ENCODE measurements at places on chromosomes 5 and 9.
A peak's percentile ranks its signal among the peaks of the same experiment; 100 is the strongest.

DNA sequence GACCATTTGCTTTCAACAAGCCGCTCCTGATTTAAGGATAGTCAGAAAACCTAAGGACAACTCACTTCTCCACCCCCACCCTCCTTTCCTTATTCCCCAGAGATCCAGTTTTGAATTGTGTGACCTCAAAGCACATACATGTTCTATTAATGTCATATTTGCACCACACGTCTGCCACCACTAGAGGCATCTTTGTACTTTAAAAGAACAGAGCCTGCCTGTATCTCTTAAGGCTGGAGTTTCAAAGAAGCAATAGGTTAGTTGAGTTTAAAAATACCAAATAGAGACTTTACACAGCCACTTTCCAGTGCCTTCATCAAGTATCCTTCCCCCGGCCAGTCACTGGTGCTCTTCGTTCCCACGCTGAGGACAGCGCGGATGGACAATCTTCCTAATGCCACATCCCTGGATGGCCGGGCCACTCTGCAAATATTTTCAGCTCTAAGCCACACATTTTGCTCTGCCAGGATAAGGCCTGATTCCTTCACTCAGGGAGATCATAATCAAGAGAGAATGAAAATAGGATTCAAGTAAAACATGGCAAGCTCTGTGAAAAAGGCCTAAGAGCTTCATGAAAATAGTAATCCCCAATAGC is 146.3 kb downstream of the SNCAIP start:
- no peak for DNase-seq

- no peak for DNase-seq
Observed at GRCh38 chr5:154709368-154710305, 45.5 kb upstream of the LARP1 start.

DNA sequence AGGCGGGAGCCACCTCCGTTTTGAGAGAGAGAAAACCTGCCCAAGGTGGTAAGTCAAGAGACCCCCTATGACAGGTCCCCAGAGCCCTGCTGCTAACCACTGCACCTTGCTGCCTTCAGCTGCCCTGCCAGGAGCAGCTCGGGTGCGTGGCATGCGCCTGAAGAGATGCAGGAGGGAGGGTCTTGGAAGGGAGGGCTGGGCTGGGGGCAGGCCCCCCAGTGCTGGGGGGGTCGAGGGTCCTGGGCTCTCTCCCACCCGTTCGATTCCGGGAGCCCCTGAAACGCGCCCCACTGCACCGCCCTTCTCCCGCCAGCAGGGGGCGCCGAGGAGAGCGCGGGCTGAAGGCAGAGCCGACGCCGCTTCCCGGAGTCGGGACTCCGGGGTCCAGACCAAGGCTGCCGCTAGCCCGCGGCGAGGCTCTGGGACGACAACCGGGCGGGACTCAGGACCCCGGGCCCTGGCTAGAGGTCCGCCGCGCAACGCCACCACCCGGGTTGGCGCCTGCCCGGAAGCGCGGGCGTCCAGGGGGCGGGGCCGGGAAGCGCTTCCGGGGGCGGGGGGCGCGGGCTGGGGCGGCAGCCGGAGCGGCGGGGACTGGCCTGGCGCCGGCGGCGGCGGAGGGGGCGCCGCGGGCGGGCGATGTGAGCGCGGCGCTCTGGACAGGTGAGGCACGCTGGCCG is at the start of gene ZBTB34:
Gene ZBTB34, plus strand, starts transcription at position 563 of the 680 bp plus-strand sequence. CDS start 18,761 bp downstream, outside the sequence.
- DNase-seq: peak; percentile 76

GRCh38 chr9:2055203-2055658 is 40.1 kb downstream of the SMARCA2 start:
- DNase-seq: no peak

GRCh38 chr5:172548311-172548731 is 92.7 kb upstream of the NEURL1B start:
- peak; percentile 6 for DNase-seq

GRCh38 chr9:95373069-95373681 is 55.7 kb upstream of the FANCC start:
- DNase-seq: no peak

DNA sequence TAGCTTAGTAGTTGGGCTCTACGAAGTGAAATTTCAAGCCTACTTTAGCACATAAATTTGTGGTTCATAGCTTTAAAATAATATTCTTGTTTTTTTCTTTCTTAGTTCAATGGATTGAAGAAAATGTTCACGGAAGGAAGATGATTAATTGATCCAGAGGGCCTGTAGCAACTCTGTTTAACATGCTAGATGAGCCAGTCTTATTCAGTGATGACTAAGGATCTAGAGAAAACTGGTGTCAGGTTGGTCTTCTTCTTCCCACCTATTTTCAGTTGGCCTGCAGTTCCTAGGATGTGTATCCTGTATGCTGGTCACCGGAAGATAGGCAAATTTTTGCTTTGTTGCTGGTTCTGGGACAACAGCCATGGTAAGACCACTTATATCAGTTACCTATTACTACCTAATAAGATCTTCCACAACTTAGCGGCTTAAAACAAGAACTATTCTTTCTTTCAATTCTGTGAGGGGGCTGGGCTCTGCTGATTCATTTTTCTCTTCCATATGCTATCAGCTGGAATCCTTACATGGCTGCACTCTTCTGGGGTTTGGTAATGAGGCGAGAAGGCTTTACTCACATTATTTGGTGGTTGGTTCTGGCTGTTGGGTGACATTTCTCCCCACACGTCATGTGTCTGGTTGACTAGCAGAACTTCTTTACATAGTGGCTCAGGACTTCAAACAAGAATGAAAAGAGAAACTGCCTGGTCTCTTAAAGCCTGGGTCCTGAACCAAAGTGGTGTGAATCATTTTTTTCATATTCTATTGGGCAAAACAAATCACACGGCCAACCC is 182.7 kb upstream of the ACTBL2 start:
- no peak for DNase-seq

- DNase-seq: no peak
Observed at GRCh38 chr5:151058891-151059489, 21.8 kb downstream of the TNIP1 start.

DNA sequence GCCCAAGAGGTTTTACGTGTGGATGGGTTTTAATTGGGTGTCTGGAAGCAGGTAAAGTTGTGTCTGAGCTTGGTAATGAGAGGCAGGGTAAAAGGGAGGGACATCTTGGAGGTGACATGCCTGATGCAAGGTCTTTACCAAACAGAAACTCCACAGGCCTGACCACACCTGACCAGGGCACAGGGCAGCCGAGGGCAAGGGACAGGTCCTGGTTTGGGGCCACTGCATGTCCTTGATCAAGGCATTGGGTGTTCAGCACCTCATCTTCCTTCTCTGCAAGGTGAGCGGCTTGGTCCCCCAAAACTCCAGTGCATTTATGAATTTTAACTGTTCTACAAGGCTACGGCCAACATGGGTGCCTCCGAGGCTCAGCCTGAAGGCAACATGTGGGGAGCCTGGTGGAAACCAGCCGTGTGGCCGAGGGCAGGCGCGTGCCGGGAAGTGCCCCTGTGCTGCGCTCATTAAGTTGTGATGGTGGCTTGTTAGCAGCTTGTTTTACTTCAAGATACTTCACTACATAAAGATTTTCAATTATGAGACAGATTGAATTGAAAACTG is 30.7 kb upstream of the LPCAT1 start:
- no peak for DNase-seq

DNA sequence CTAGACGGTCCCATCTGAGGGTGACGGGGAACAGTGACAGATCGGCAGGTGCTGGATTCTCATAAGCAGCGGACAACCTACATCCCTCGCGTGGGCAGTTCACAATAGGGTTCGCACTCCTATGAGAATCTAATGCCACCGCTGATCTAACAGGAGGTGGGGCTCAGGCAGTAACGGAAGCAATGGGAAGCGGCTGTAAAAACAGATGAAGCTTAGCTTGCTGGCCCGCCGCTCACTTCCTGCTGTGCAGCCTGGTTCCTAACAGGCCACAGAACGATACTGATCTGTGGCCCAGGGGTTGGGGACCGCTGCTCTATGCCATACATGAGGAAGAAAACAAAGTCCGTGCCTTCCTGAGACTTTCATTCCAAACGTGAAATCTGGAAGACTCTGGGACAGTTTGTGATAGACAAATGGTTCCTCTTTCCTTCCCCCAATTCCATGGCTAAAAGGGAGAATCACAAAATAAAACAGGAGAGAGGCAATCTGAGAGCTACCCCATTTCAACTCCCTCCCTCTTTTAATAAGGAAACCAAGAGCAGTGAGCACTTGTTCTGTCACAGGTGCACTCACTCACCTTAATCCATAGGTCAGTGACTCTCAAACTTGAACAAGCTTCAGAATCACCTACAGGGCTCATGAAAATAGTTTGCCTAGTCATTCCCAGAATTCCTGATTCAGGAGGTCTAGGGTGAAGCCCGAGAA is 12.1 kb downstream of the PDCL start:
- DNase-seq: no peak

DNA sequence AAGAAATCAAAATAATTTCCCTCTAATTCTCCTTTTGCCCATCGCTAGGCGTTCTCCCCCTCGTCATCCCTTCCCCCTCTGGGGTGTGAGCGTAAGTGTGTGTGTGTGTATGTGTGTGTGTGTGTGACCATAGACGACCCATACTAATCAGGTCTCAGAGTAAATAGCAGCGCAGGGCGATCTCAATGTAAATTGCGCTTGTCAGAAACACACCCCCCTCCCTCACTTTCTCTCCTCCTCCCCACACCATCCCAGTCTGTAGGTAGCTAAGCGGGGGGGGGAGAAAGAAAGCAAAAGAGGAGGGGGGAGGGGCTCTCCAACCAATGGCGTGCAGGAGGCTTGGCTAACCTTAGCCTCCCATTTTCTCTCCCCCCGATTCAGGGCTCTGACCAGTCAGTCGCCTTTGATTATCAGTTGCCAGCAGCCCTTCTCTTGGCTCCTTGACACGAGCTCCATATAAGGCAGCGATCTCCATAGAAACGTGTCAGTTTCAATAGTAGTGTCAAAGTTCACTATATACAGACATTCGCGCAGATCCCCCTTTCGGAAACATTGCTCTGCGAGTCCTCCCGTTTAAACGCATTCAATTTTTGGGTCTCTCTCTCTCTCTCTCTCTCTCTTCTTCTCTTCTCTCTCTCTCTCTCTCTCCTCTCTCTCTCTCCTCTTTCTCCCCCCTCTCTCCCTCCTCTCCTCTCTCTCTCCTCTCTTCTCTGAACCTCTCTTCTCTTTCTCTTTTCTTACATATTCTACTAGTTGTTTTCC is at the start of gene NR2F1:
Gene NR2F1, plus strand, starts transcription at position 546 of the 762 bp plus-strand sequence. CDS start 1,802 bp downstream, outside the sequence.
- DNase-seq: peak; percentile 75

- DNase-seq: no peak
Observed at GRCh38 chr9:69961843-69962242, 81.8 kb upstream of the MAMDC2 start.

GRCh38 chr5:133371371-133372155 is 240.8 kb downstream of the FSTL4 start:
- no peak for DNase-seq

DNA sequence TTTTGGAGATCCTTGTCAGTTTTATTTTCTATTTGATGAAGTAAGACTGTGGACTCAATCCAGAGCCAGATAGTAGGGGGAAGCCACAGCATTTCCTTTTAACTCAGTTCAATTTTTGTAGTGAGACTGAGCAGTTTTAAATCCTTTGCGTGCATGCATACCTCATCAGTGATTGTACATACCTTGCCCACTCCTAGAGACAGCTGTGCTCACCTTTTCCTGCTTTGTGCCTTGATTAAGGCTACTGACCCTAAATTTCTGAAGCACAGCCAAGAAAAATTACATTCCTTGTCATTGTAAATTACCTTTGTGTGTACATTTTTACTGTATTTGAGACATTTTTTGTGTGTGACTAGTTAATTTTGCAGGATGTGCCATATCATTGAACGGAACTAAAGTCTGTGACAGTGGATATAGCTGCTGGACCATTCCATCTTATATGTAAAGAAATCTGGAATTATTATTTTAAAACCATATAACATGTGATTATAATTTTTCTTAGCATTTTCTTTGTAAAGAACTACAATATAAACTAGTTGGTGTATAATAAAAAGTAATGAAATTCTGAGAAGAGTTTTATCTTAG is 17.8 kb downstream of the DIMT1 start:
- DNase-seq: no peak

DNA sequence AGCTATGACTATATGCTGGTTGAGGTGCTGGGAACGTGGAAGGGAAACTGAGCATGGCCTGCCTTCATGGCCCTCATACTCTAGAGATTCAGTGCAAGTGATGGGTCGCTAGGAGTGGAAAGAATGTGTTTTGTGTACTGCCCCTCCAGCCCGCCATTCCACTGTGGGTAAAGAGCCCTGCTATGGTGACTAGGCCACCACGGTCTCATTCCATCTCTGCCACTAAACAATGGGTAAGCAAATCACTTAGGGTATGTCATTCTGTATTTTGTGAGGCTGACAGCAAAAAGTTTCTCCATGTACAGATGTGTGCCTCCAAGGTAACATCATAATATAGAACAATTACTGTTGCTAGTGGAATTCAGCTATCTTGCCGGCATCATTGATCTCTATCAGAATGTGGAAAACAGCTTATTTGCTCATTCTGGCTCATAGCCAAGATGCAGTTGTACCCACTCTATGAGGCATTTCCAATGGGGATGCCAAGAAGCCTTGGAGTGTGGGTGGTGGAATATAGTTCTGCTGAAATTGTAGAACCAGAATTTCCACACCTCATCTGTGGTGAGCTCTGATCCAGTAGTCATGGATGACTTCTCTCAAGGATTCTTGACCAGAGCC is 12.5 kb downstream of the SMARCA2 start:
- no peak for DNase-seq

DNA sequence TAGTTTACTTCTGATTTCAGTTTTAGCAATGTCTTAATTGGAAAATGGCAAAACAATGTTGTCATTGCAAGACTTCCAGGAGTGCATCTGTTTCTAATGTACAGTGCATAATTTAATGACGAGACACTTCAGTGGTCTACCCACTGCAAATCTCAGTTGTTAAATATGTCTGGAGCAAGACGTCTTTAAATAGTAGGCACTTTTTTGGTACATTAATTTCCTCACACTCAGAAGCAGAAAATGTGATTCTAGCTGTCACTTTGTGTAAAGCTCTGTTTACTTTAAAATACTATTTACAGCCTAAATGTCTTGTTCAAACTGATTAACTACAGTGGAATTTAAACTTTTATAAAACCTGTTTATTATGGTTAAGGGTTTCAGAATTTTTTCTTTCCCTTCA is 815.5 kb downstream of the TLE1 start:
- no peak for DNase-seq

GRCh38 chr9:15305470-15305869 is 1.5 kb downstream of the TTC39B start:
- DNase-seq: no peak
